ENCODE measurements at places on chromosomes 3 and 15.
A peak's percentile ranks its signal among the peaks of the same experiment; 100 is the strongest.

- no peak for DNase-seq
Observed at GRCh38 chr15:101320501-101321052, 25.5 kb upstream of the SNRPA1 start.

- DNase-seq, result no peak
Observed at GRCh38 chr15:49035825-49036224, 10.4 kb downstream of the SECISBP2L start.

DNA sequence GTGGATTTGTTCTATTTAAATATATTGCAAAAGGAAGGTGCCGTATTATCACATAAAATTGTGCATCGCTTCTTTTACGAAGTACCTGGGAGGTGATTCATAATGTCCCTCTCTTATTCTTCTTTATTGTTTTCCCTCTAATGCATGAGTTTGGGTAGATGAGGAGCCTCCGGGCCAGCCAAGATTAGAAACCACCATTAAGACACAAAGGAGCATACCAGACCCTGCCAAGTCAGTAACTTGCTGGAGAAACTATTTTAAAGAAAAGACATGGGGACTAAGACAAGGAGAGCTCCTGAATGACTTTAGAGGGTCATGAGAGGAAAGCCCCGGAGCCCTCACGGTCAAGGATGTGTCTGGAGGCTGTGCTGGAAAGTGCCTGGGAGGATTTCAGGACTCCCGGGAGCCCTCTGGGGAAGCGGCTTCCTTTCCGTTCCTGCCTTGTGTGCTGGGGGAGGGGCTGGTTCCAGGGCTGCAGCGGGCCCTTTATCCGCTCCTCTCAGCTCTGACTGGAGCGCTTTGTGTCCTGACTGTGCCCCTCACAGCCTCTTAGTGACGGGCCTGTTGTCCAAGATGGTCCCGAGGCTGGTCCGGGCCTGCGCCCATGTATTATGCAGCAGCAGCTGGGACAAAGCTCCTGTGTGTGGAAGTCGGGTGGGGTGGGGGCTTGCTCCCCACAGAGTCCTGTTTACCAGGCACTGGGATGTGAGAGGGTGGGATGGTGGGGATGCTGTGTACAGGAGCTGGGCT, 35.7 kb downstream of the CORO2B start:
- DNase-seq, result peak; percentile 41

DNA sequence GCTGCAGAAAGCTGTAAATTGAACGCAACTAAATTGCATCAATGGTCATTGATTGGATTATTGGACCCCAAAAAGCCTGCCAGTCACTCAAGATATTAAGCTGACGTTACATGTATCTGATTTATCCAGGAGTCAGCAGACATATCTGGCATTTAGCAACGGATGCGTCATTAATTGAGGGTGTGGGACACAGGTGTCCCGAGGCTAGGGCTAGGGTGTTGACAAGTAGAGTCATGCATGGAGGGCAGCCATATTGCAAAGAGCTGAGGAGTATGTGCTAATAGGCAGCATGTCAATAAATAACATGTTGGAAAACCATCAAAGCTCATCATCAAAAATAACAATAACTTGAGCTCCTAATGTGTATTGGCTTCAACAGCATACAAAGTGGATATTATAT, 234.5 kb upstream of the GOLGA6L4 start:
- no peak for DNase-seq

- DNase-seq, result no peak
Observed at GRCh38 chr3:155553780-155554179, 191.1 kb downstream of the PLCH1 start.
